ENCODE measurements at places on chromosomes 3 and 15. TPM values are rescaled to one million over a fixed set of nuclear protein-coding genes. Genes with fewer than 3 reads are reported as not detected.

- H3K36me3 ChIP-seq = no peaks in the 10 kb centered on the region
- no peak overlapping the region for H3K4me3 ChIP-seq
- peaks cover 13% of the 10 kb centered on the region for H3K4me1 ChIP-seq
- H3K27me3 ChIP-seq = no peaks in the 10 kb centered on the region
Observed at GRCh38 chr3:31081018-31081662, 186.7 kb upstream of the GADL1 start.

DNA sequence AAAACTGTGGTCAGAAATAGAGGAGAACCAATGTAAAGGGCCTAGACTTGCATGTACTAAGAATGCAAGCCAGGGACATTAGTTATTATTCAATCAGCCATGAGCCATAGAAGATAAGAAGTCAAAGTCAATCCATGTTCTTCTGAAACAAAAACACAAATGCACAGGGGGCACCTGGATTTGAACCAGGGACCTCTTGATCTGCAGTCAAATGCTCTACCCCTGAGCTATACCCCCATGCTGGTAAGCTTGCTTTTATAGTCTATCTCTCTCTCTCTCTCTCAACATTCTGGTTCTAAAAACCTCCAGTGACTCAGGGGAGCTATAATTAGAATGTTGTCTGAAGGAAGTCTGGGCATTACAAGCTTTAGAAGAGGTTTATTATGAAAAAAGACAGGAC, 85.6 kb upstream of the ACP3 start:
- DNase-seq = no peak
- H3K27me3 ChIP-seq = no peaks in the 10 kb centered on the region
- peaks cover 12% of the 10 kb centered on the region for H3K4me1 ChIP-seq
- H3K27ac ChIP-seq = no peak overlapping the region
- no peaks in the 10 kb centered on the region for H3K36me3 ChIP-seq

ACKR4 gene
- polyA plus RNA-seq = not detected

DNA sequence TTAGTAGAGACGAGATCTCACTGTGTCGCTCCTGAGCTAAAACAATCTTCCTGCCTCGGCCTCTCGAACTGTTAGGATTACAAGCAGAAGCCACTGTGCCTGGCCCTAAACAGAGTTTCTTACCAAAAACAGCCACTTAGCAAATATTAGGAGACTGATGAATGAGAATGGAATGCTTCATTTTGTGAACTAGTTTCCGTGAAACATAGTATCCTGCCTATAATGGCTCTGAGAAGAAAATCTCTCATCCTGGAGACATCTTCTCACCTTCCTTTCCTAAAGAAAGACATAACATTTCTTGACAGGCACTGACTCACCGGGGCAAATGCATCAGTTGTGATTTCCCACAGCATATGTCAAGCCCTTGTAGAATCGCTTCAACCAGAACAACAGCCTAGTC, 44.9 kb downstream of the GJD2 start:
- no peak for DNase-seq
- H3K36me3 ChIP-seq = no peaks in the 10 kb centered on the region
- H3K4me3 ChIP-seq = no peak overlapping the region
- H3K27me3 ChIP-seq = no peaks in the 10 kb centered on the region

MRPS11 gene
- 57.9 TPM for polyA plus RNA-seq

ROBO1 gene
- polyA plus RNA-seq = 17.3 TPM

DNA sequence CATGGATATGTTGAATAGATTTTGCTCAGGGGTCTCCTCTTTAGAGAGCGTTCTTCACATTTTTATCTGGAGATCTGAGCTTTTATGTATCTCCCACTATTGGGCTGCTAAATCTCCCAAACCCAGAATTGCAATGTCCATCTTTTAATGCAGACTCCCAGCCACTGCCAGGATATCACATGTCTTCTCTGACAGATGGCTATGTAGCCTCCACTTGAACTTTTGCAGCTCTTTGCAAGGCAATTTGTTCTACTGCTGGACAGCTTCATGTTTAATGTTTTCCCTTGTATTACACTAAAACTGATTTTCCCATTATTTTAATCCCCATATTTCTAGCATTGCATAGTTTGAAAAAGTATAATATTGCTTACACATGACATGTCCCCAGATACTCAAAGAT, 177.2 kb downstream of the LPP start:
- H3K27me3 ChIP-seq = no peaks in the 10 kb centered on the region
- no peak for DNase-seq
- no peak overlapping the region for H3K4me3 ChIP-seq
- no peak overlapping the region for H3K27ac ChIP-seq
- no peaks in the 10 kb centered on the region for H3K36me3 ChIP-seq

DNA sequence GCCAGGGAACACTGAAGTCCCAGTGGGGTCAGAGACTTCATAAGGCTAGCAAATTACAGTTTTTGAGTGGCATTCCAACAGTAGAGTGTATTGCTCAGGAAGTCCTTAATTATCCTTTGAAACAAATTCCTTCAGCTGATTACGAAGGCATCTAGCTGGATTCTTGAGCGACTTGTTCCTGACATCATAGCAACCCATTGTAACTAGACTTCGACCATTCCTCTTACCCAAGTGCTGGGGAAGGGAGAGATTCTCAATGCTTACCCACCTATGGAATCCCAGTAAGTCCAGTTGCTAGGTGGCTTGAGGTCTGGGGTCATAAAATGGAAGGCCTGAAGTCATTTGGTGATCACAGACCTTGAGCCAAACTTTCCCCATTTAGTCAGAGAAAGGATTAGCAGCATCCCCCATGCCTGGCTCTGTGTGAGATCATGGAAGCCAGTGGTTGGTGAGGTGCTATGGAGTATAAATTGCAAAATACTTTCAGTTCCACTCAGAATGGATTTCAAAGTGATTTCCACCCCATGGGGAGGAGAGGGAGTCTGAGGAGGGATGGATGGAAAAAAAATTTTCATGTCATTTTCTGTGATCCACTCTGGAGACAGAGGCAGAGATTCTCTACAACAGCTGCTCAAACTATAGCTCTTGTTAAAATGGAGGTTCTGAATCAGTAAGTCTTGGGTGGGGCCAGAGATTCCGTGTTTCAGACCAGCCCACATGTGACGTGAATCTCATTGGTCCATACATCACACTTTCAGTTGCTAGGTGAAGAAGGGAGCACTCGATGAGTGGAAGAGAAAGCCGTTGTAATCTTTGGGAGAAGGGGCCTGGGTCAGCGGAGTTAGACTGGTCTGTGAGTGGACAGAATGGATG, 45.7 kb downstream of the CD86 start:
- H3K36me3 ChIP-seq = no peaks in the 10 kb centered on the region
- no peaks in the 10 kb centered on the region for H3K4me1 ChIP-seq
- H3K4me3 ChIP-seq = no peak overlapping the region
- H3K27ac ChIP-seq = no peak overlapping the region

CHRM5 gene
- not detected for polyA plus RNA-seq

SERPINI2 gene
- 0.68 TPM for polyA plus RNA-seq

- DNase-seq = no peak
- H3K27me3 ChIP-seq = no peaks in the 10 kb centered on the region
- no peaks in the 10 kb centered on the region for H3K36me3 ChIP-seq
- peaks cover 9% of the 10 kb centered on the region for H3K4me1 ChIP-seq
Observed at GRCh38 chr3:159455741-159456181, 532.9 kb upstream of the IL12A start.

TGM4 gene
- not detected for polyA plus RNA-seq

TM4SF18 gene
- polyA plus RNA-seq = 1.4 TPM

GALNT15 gene
- not detected for polyA plus RNA-seq

- no peaks in the 10 kb centered on the region for H3K4me1 ChIP-seq
- H3K27me3 ChIP-seq = no peaks in the 10 kb centered on the region
- H3K27ac ChIP-seq = no peak overlapping the region
- H3K4me3 ChIP-seq = no peak overlapping the region
Observed at GRCh38 chr3:179046497-179047353, 24.9 kb downstream of the ZMAT3 start.

CLDN18 gene
- polyA plus RNA-seq = 0.19 TPM

DNA sequence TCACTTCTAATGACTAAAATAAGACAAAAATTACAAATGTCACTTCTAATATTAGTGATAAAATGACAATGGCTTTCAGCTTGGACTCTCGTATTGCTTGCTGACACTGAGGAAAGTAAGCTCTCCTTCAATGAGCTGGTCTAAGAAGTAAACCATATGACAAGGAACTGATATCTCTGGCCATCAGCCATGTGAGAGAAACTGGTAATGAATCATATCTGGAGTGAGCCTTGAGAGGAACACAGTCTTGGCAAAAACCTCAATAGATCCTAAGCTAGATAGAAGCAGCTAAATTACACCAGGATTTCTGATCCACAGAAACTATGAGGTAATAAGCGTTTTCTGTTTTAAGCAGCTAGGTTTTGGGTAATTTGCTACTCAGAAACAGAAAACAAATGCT, 1575.1 kb downstream of the OTOL1 start:
- no peak overlapping the region for H3K4me3 ChIP-seq
- no peak for DNase-seq

Measured in GM23338 (cell line).